ENCODE measurements at places on chromosomes 16 and 17.

GRCh38 chr17:19753661-19754463 is 5.8 kb upstream of the ALDH3A1 start:
- DNase-seq, result no peak

GRCh38 chr17:9821921-9822320 is at the start of gene GSG1L2:
Gene GSG1L2, minus strand, starts transcription at chr17:9822079. Its CDS starts 8 bp downstream, at chr17:9822071.
- no peak for DNase-seq

GRCh38 chr16:50457423-50457822 is 88.6 kb upstream of the BRD7 start:
- no peak for DNase-seq

DNA sequence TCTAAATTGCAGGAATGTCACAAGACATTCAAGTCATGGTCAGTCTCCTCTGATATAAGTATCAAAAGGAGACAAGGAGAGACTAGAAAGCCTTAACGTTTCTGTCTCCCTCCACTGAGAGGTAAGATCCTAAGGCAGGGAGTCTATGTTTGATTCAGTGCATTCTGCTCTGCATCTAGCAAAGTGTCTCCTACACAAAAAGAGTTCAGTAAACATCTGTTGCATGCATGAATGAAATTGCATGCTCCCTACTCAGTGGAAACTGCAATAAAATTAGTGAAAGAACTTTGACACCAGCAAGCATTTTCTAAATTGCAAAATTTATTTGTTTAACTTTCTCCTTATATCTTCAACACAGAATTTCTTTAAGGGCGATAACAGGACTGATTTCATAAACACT is 111.1 kb downstream of the ADAMTS18 start:
- DNase-seq, result no peak

- no peak for DNase-seq
These were observed 89.0 kb downstream of the SHISA6 start for GRCh38 chr17:11330006-11330405.

DNA sequence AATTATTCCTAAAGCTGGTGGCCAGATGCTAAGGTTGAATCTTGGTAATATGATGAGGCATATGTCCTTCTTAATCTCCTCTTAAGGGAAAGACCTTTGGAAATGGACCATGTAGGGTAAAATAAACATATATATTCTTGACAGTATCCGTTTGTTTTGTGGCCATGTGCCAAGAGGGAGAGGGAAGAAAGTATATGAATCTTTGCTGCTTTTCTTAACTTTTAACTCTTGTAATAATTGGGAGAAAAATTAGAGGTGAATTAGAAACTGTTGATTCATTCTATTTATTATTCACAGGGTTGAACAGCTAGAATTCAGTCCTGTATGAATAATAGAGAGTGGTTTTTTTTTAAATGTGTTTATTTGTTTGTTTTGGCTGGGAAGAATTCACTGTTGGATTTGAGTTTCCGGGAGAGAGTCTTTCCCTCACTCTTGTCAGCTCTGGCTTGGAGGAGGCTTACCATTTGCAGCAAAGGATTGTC is 31.6 kb downstream of the AATF start:
- no peak for DNase-seq

- no peak for DNase-seq
These were observed 640.4 kb downstream of the CDH11 start for GRCh38 chr16:64481497-64481896.

- no peak for DNase-seq
These were observed 33.6 kb downstream of the SCPEP1 start for GRCh38 chr17:57011491-57012015.

GRCh38 chr17:7627250-7628121 is at the start of gene SAT2:
Gene SAT2, minus strand, starts transcription at chr17:7627821. Its CDS starts 186 bp downstream, at chr17:7627635.
- peak; percentile 75 for DNase-seq

DNA sequence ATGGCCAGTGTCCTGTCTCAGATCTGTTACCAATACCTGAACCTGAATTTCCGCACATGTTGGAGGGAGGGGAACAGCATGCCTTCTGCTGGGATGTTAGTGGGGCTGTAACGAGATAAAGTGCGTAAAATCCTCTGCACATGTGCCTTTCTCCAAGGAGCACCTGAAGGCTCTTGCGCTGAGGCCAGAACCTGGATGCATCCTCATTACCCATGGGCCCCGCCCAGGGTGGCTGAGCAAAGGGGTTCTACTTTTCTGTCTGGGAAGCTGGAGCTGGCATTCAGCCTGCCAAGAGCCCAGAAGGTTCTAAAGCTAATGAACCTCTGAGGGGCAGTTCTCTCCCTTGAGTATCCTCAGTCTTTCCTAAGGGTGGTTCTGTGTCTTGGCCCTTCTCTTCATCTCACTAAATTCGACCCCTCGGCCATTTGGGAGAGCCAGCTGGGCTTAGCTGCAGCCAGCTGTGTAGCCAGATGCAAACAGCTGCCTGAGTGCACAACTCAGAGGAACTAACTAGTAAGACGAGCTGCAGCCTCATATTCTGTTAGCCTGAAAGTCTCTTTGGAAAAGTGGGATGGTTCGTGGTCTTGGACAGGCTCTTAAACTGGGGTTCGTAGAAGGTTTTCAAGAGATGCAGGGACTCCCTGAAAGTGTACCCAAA is 2.5 kb downstream of the ITGA3 start:
- no peak for DNase-seq

DNA sequence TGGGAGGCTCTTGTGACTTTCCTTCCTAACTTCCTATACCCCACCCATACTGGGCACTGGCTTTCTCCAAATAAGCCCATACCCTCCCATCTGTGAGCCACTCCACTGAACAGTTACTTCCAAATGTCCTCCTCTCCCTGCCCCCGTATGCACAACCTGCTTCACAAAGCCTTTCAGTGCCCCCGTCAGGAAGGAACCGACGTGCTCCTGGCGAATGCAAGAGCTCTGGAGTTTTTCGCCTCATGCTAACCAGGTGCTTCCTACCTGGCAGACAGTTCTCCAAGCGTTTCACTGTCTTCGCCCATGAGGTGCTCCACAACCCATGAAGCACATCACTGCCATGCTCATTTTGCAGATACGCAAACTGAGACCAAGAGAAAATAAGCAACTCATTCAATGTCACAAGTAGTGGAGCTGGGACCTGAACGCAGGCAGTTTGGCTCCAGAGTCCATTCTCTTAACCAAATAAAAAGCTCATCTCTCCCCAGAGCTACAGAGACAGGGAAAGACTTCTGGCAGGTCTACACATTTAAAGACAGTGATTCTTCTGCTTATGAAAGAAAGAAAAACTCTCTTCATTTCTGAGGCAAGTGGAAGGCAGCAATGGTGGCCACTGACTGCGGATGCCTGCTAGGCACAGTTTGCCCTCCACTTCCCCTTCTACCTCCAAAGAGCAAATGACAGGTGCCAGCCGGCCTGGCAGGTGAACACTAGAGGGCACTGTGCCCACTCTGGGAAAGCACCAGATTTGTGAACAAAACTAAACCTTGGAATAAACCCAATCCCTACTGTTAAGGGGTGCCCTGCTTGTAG is 23.8 kb downstream of the SPHK1 start:
- DNase-seq, result peak; percentile 51

- DNase-seq, result no peak
These were observed 1.7 kb upstream of the PRKCB start for GRCh38 chr16:23833960-23834685.

DNA sequence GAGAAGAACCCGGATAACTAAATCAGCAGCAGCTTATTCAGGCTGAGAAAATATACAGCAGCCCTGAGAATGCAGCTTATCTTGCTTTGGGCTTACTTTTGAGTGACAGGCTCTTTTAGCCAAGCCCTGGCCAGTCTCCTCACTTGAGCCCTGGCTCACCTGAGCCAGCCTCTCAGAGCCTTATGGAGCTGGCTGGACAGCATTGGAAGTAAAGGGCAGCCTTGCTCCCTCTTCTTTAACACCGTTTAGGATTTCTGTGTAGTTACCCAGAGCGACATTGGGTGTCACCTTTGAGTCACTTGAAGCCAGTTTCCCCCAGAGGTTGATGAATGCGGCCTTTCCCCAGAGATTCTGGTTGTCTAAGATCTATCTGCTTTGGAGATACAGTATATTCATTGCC is 7.7 kb upstream of the NPIPB2 start:
- peak; percentile 4 for DNase-seq

DNA sequence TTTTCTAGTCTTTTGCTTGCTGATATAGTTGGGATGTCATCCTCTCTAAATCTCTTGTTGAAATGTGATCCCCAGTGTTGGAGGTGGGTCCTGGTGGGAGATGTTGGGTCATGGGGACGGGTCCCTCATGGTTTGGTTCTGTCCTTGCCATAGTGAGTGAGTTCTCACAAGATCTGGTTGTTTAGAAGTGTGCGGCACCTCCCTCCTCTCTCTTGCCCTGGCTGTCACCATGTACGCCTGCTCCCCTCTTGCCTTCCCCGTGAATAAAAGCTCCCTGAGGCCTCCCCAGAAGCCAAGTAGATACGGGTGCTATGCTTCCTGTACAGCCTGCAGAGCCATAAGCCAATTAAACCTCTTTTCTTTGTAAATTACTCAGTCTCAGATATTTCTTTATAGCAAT is 15.2 kb downstream of the IL4R start:
- DNase-seq, result no peak

DNA sequence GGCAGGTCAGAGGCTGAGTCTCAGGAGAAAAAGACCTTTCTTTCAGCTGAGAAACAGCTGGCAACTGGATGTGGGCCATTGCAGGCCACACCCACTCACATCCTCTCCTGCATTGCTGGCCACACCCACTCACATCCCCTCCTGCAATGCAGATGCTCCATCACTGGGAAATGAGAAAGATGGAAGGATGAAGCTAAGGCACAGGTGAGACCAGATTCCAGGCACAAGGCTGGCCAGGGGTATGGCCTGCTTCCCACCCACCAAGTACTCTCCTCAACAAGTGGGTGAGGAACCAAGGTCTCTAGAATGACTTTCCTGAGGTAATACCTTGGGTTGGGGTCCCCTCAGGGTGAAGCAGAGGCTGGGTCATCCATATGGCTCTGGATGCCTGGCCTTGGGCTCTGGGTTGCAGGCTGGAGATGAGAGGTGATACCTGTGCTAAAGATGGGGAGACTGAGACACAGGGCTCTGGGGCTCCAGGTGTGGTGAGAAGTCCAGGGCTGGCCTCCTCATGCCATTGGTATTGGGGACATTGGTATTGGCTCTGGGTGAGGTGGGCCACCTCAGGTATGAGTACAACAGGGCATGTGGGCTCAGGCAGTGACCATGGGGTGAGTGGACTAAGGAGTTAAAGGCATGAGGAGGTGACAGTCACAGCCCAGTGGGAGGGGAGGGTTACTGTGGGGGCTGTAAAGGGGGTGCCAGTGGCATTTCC is 1726.8 kb downstream of the TP53TG3F start:
- no peak for DNase-seq

- DNase-seq, result no peak
These were observed 141.7 kb upstream of the C17orf78 start for GRCh38 chr17:37234106-37234505.

- no peak for DNase-seq
These were observed 12.5 kb downstream of the ADCY9 start for GRCh38 chr16:4103745-4104144.

GRCh38 chr17:8518850-8519249 is 83.2 kb downstream of the NDEL1 start:
- DNase-seq, result no peak

DNA sequence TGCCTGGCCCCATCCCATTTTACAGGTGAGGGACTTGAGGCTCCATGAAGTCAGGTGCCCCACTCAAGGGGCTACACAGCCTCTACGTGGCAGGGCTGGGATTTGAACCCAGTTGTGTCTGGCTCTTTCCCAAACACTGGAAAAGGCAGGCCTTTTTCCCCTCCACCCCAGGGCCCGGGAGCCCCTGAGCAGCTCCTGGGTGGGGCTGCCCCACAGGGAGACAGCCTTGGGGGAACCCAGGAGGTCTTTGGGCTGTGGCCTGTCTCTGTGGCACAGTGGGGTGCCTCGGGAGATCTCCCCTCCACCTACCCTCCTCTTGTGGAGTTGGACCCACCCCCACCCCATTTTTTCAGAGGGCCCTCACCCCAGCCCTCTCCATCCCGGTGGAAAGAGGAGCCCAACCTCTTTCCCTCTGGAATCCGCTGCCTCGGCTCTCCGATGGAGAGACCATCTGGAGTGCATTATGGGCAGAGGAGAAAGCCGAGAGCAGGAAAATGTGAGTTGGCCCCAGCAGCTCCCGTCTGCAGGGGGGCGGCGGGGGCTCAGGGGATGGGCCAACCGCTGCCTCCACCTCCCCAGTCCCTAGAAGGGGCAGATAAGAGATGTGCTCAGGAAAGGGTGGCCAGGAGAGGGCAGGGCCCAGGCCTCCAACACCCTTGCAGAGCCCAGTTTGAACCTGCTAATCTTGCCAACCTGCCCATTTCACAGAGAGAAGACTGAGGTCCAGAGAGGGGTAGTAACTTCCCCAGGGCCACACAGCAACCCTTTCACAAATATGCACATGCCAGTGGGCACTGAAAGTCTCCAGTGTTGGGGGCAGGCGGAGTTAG is 15.4 kb upstream of the TMEM92 start:
- DNase-seq, result no peak

DNA sequence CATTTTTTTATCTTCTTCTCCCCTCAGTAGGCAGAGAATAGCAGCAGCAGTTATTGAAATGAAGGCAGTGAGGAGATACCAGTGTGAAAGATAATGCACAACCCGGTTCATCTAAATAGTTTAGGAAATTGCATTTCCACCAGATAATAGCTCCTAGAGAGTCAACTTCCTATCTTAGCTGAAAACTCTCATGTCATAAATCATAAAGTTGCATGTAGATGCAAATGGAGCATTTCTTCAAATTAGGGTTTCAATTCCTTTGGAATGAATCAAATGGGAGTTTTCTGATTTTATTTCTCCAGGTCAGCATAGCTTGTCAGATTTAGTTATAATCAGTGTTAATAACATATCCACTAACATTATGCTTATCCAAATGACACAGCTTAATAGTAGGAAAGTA is 335.3 kb downstream of the CNTNAP4 start:
- no peak for DNase-seq

- DNase-seq, result no peak
These were observed 11.6 kb downstream of the COPZ2 start for GRCh38 chr17:48025904-48026501.

- no peak for DNase-seq
These were observed 27.8 kb upstream of the MRTFB start for GRCh38 chr16:14043278-14043677.

GRCh38 chr16:1991135-1991551 is 1.4 kb downstream of the SYNGR3 start:
- no peak for DNase-seq

- DNase-seq, result no peak
These were observed 543 bp downstream of the ARHGAP23 start for GRCh38 chr17:38428643-38429371.

GRCh38 chr17:76843703-76844484 is 24.3 kb upstream of the MGAT5B start:
- no peak for DNase-seq

Measured in naive thymus-derived CD8-positive, alpha-beta T cell (primary cell).